ENCODE measurements at places on chromosomes 16 and 17.

DNA sequence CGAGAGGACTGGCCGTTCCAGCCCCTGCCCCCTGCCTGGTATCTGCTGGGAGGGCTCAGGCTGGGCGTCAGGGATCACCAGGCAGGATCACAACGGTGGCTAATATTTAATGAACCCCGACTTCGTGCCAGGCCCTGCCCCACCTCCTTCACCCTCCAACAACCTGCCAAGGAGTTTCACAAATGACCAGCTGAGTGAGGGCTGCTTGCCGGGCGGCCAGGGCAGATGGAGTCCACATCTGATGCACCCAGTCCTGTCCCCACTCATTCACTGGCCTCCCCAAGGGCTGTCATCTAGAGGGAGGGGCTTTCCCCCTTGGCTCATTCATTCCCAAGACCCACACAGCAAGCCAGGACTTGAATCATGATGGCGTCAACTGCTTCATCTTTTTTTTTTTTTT, 17.5 kb downstream of the UBALD1 start:
- no peak for DNase-seq

GRCh38 chr17:1013729-1014090, 16.8 kb downstream of the TIMM22 start:
- no peak for DNase-seq

DNA sequence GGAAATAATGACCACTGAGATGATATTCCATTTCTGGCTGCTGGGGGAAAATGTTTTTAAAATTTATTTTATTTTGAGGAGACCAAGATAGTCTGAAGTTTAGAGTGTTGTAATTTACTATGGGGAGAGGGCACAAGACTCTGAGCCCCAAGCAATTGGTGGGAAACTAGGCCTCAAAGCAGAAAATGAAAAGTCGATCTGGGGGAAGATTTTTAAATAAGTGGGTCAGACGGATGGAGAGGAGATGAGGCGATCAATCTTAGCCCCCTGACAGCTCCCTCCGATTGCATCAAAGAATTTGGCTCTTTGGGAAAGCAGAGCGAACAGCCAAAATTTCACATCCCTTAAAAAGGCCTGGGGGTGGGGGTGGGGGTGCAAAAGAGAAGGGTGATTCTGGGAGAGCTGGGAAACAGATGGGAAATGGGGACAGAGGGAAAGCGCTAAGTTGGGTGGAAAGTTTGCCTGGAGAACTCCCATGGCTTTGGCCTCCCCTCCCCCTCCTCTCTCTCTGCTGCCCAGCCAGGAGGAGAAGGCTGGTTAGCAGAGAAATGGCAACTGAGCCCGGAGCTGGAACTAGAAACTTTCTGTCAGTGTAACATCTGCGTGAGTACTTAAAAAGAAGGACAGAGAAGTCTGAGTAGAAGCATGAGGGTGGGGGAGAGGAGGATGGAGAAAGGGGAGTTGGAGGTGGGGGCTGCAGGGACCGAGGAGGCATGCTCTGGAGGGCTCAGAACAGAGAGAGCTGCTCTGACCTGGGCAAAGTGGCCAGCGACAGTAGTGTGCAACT, 1.4 kb upstream of the HOXB2 start:
- no peak for DNase-seq

GRCh38 chr17:77549726-77550366, 408.7 kb upstream of the TNRC6C start:
- DNase-seq, result no peak

DNA sequence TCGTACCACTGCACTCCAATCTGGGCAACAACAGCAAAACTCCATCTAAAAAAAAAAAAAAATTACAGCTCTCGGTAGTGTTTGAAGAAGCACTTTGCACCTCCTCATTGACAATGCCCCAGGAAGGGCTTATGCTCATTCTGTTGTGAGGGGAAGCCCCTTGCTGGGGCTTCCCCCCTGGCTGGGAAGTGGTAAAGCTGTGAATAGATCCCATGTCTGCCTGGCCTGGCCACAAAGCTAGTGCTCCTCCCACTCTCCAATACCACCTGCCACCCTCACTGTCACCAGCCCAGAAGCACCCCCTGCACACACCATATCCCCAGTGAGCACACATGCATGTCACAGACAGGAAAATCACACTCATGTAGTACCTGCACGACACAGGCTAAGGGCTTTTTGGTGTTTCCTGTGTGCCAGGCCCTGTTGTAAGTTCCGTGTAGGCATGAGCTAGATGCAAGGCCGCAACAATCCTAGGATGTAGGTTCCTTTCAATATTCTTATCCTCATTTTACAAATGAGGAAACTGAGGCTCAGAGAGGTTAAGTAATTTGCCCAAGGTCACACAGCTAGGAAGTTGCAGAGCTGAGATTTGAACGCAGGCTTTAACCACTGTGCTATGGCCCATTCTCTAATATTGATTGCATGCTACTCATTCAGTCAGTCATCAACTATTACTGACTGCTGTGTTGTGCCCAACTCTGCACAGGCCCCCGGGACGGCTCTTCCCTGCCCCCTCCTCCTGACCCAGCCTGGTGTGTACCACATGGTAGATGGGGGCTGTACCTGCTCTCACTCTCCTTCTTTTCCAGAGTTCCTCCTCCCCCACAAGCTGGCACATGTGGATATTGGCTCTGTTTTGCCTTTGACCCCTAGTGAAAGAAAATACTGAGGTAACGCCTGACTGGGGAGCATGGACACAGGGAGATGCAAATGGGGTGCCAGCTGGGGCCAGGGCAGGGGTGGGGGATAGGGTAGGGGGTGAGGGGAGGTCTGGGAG, 11.9 kb upstream of the COL1A1 start:
- DNase-seq, result peak; percentile 21

GRCh38 chr17:42133461-42134041, 10.9 kb downstream of the HSPB9 start:
- DNase-seq, result no peak

GRCh38 chr17:70021726-70022125, 53.3 kb upstream of the KCNJ16 start:
- no peak for DNase-seq

DNA sequence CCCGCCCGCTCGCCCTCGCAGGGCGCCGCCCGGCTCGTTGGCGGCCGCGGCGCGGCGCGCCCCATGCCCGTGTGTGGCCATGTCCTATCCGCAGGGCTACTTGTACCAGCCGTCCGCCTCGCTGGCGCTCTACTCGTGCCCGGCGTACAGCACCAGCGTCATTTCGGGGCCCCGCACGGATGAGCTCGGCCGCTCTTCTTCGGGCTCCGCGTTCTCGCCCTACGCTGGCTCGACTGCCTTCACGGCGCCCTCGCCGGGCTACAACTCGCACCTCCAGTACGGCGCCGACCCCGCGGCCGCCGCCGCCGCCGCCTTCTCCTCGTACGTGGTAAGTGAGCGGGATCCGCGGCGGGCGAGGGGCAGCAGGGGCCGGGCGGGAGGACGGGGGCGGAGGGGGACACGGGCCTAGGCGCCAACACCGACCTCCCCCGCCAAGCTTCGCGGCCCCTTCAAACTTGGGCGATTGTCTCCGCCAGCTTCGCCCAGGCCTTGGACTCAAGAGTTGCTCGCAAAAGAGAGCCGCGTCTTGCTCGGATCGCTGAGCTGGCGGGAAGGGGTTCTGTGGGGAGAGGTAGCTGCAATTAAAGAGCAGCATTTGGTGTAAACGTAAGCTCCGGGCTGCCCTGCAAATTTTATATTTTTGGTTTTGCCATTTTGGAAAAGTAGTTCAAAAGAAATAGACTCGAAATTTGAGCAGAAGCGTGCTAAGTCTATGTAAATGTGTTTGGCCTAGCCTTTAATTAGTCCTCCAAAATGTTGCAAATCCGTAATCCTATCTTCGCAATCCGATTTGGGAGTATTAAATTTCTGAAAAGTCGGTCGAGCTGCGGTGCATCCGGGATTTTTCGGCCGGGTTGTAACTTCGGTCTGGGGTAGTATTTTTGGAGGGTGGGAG, 702 bp downstream of the IRX5 start:
- DNase-seq, result no peak

- DNase-seq, result no peak
These were observed 47.8 kb upstream of the NLRP1 start for GRCh38 chr17:5631958-5632590.

GRCh38 chr17:82031303-82031884, at the start of gene RAC3:
Gene RAC3, plus strand, starts transcription at chr17:82031678. Its CDS starts 84 bp downstream, at chr17:82031762.
- no peak for DNase-seq

DNA sequence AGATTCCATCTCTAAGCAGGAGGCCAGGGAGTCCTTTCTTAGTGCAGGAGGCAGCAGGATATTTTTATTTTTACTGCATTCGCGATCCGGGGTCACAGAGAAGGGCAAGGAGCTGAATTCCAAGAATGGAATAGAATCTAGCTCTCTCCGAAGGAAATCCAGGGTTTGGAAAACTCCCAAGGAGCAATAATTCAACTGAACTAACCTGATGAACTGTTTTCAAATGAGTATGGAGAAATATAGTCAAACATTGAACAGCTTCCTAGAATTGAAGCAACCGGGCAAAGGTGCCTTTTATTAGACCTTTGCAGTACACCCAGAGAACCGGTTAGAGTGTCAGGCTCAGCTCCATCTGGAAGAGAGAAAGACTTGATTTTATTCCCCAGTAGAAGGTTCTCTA, 120.7 kb upstream of the MAF start:
- DNase-seq, result no peak

DNA sequence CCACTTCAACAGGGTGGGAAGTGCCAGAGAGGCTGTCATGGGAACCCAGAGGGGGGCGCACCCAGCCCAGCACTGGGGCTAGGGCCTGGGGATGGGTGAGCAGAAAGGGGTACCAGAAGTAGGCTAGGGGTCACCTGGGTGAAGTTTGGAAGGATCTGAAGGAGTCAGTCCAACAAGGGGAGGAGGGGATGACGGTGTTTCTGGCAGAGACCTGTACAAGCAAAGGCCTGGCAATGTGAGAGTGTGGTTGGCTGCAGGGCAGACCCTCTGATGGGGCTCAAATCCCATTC, 13.4 kb upstream of the KATNB1 start:
- no peak for DNase-seq

GRCh38 chr17:45895969-45896785, 1.8 kb downstream of the MAPT start:
- DNase-seq, result no peak

GRCh38 chr16:29658705-29659104, 4.3 kb upstream of the SPN start:
- DNase-seq, result no peak

DNA sequence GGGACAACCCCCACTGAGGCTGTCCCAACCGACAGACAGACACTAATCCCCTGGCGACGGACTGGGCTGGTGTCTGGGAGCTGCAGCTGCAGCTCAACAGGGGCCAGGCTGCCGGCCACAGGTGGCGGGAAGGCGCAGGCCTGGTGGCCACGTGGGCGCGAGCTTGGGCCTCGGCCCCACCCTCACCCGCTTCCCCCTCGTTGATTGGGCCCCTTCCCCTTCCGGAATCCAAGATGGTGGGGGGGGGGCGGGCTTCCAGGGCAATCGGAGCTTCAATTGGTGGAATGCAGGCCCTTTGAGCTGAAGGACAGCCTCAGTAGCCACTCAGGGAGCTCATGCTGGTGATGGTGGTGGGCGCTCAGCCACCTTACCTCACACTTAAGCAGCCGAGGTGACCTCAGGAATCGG, 8.7 kb upstream of the TBX4 start:
- DNase-seq, result no peak

- DNase-seq, result no peak
These were observed 163.5 kb downstream of the COPRS start for GRCh38 chr17:31695456-31696090.

DNA sequence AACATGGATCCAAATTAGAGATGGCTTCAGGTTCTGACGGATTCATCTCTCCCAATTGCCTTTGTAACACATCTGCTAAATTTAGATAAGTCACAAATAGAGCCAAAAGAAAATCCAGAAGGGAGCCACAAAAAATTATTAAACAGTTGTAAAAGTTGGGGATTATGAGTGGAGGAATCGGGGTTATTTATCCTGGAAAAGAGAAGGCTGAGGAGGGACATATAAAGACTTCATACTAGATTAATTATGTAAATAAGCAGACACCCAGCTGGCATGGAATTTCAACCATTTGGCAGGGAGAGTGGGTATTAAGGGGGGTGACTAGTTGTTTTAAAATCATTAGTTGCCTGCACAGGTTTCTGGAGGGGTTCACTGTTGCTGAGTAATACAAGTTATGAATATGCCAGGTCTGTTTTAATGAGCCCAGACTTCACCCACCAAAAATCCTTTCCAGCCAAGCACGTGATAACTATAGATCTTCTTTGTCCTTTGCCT, 89.6 kb downstream of the CDH13 start:
- DNase-seq, result no peak

- no peak for DNase-seq
These were observed 37.6 kb downstream of the FTO start for GRCh38 chr16:53741546-53741945.

- peak; percentile 42 for DNase-seq
These were observed 155.6 kb upstream of the PLCG2 start for GRCh38 chr16:81623365-81624102.

- DNase-seq, result no peak
These were observed 20.1 kb downstream of the RAB11FIP3 start for GRCh38 chr16:445566-445965.

DNA sequence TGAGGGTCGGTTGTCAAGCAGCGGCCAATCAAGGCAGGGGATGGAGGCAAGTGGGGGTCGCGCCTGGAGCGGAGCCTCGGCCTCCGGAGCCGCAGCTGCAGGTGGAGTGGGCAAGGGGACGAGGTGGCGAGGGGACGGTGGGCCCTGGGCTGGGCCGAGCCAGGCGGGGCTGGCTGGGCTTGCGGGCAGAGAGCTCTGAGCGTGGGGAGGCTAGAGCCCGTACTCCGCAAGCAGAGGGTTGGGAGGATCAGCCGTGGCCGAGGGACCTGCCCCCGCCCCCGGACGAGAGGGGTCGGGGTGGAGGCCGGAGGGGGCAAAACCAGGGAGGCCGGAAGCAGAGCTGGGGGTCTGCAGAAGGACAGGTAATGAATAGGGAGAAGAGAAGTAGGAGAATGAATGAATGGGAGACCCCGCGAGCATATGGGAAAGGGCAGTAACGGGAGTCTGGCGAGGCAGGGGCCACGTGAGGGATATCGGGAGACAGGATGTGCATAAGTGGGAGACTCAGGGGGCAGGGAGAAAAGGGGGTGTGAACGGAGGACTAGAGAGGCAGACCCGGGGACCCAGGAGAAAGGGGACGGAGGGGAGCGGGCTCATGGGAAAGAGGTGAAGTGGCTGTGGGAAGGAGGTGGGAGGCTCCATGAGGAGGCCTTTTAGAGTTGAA, at the start of gene KATNB1:
KATNB1 (plus strand) TSS at position 16 of the 664 bp plus-strand sequence. CDS start 1,474 bp downstream, outside the sequence.
- DNase-seq, result peak; percentile 5

DNA sequence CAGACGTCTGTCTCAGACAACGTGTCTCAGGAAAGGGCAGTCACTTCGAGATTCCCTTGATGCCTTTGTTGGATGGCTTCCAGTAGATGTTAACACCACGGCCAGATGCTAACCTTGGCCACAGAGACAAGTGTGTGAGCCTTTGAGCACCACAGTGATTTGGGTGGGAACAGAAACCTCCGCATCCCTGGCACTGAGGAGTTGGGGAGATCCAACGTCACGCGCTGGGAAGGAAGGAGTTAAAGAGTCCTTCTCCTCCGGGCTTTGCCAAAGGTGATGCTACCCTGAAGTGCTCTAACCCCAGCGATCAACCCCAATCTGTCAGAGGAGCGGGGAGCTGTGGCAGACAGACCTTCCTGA, 3.0 kb upstream of the ABR start:
- DNase-seq, result no peak

DNA sequence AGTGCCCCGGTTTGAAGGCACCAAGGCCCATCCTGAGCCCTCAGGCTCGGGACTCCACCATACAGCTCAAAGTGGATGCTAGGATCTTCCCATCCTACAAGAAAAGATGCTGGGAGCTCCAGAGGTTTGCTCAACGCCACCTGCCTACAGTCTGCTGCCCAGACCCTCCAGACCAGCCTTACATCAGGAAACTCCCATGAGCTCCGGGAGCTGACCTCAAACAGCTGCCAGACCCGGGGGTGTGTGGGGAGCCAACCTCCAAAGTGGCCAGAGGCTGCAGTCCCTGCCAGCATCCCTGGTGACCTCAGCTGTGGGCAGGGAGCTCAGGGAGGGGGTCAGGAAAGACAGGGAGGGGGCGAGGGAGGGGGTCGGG, 43.8 kb downstream of the C16orf82 start:
- DNase-seq, result no peak

All from activated T-helper 1 cell treated with anti-CD3 and anti-CD28 coated beads, Interleukin-12 subunit alpha, Interleukin-12 subunit beta, Interleukin-2, Interleukin-4 antibody, amounts not matched to agents 30 ng/mL and 10 ng/mL and 1 ng/mL, durations not matched to agents 14 hours and 24 hours and 36 hours (primary cell).